Activated gamma-delta T cell (primary cell): ENCODE measurements at places on chromosomes 4 and X.

- no peak for DNase-seq
Measured at GRCh38 chr4:80135702-80136058, 61.6 kb upstream of the PRDM8 start.

GRCh38 chr4:39323821-39324220 is 42.3 kb downstream of the RFC1 start:
- no peak for DNase-seq

- no peak for DNase-seq
Measured at GRCh38 chr4:10380735-10381134, 76.5 kb downstream of the ZNF518B start.

- no peak for DNase-seq
Measured at GRCh38 chr4:186149872-186150271, 41.5 kb upstream of the CYP4V2 start.

DNA sequence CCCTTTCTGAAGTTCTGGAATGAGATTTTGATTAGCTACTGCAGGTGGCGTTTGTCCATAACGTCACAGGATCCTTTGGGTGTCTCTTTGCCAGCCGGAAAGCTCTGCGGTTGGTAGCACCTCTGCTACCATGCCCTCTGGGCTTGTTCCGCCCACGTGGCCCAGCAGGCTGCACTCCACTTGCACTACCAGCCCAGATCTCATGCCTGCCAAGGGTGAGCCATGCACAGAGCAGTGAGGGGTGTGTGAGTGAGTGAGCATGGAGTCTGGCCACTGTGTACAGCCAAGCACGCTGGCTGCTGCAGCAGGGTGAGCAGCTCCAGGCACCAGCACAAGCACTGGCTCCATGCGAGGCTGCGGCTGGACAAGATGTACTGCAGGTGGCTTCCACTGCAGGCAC is 6.6 kb upstream of the HNRNPD start:
- no peak for DNase-seq

DNA sequence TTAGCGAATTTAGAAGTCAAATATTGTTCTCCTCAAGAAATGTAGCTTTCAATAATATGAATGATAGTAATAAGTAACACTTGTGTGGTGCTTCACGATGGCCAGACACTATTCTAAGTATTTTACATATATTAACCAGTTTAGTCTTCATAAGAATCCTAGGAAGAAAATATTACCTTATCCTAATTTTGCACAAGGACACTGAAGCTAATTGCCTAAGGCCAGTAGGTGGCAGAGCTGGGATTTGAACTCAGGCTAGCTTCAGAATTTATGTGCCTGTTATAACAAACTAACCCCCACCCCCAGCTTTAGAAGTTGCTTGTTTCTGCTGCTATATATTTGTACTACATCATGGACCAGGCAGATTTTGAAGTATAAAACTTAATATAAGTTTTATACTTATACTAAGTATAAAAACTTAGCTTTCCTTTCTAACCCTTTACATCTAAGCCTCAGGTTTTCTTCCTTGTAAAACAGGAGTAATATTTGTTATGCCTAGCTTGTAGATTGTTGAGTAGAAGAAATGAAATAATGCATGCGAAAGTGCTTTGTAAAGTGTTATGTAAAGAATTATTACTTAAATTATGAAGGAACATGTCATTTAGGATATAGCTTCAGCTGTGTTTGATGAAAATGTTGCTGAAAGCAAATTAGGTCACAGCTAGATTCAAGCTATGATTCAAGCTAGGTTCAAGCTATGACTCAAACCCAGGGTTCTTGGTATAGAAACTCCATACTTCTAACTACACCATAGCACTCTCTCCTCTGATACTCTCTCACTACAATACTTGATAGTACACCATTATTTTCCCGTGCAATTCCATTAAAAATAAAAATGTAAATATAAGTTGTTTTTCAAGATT is 4.2 kb upstream of the CDS1 start:
- no peak for DNase-seq
